ENCODE measurements at places on chromosomes 7 and 10. TPM values are rescaled to one million over a fixed set of nuclear protein-coding genes. Genes with fewer than 3 reads are reported as not detected.

The CLDN3 gene
- polyA plus RNA-seq = 6.1 TPM

The GPRIN2 gene
- 5.7 TPM for polyA plus RNA-seq

The AP1S1 gene
- polyA plus RNA-seq = 46.3 TPM

The PUS7 gene
- 8.7 TPM for polyA plus RNA-seq

DNA sequence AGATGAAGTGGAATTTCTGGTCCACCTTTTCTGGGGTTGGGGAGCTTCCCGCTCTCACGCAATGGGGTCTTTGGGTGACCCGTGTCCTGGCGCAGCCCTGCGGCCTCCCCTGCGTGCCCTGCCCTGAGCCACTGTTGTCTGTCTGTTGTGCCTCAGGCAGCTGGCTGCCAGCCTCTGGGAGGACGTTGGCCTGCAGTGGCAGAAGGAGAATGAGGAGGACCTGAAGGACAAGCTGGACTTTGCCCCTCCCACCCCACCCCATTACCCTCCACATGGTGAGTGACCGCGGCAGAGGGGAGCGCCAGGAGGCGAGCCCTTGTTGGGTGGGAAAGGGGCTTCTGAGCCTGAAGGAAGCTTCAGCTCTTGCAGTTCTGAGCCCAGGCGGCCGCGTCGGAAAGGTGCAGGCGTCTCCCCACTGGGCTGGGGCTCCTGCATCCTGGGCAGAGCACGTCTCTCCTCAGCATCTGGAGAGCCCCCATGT is 14.2 kb upstream of the PRKAR1B start:
- DNase-seq = no peak

GRCh38 chr10:21961847-21962246 is 41.7 kb downstream of the DNAJC1 start:
- no peak for DNase-seq

- DNase-seq = no peak
Observed at GRCh38 chr7:28739826-28740225, 218.3 kb downstream of the TRIL start.
